ENCODE measurements at places on chromosomes 6 and 20.

DNA sequence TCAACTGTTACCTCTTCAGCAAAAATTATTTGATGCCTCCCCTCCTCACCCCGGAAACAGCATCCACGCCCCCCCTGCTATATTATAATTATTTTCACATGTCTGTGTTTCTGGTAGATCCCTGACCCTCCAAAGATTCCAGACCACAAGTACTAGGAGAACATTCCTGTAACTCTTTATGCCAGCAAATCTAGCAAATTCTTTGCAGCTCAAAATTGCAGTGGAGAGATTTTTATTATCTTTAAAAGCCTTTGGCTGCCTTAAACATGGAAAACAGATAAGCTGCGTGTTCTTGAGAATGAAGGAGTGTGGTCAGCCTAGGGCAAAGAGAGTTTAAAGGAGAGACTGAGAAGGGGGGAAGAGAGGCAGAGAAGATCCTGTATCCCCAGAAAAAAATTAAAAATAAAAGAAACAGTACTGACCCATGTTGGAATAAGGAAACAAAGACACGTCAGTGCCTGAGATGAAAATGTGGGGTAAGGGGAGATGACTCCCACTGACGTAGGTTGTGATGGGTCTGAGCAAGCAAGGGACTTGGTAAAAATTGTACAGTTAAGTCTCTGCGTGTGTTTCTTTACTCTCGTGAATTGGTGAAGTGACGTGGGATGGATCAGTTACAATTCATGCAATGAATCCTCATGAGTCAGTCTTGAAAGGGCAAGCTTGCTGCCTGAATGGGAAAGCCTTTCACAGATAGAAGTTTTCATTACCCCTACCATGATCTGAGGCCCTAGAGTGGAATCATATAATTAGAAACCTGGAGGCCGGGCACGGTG is 8.3 kb downstream of the ID4 start:
- DNase-seq = no peak

- DNase-seq = no peak
These were observed 51.9 kb downstream of the TMEM242 start for GRCh38 chr6:157271441-157271840.

DNA sequence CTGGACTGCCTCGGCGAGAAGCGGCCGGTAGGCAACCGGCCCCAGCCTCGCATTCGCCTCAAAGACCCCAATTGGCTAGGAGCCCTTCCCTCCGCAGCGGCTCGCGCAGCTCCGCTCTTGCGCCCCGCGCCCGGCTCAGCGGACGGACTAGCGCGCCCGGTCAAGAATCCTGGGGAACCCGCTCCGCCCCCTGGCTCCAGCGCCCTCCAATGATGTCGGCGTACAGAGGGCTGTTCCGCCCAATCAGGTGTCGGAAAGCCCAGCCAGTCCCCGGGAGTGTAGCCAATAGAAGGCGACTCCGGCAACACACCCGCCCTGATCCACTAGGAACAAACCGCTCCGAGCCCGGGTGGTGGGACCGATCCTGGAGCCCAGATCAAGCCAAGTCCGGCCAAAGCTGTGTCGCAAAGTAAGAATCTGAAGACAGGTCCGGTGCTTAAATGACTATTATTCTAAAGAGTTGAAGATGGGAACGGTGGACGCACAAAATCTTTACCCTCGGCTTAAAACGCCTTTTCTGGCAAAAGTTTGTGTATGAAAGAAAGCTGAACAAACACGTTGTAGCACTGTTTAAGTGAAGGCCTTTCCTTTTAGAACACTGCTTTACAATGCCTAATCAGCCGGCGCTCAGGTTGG is 132.2 kb downstream of the OGFRL1 start:
- DNase-seq = no peak

- no peak for DNase-seq
These were observed 99.2 kb upstream of the SYNDIG1 start for GRCh38 chr20:24370249-24370648.

DNA sequence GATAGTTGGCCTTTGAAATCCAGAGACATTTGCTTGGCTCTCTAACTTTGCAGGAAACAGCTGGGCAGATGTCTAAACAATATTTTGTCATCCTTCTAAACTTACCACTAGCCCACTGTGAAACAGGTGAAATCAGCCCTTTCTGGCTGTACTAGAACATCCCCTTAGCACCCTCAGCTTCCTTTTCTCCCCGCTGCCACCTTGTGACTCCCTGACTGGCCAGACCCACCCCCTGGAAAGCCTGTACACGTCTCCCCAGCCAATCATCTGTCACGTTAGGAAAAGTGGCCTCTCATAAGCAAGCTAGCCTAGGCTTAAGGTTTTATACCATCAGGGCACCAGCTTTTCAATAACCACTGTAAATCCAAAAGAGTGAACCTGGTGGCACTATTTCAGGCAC is 88.6 kb upstream of the E2F3 start:
- DNase-seq = no peak

GRCh38 chr6:18118330-18118729 is 4.1 kb downstream of the NHLRC1 start:
- no peak for DNase-seq

DNA sequence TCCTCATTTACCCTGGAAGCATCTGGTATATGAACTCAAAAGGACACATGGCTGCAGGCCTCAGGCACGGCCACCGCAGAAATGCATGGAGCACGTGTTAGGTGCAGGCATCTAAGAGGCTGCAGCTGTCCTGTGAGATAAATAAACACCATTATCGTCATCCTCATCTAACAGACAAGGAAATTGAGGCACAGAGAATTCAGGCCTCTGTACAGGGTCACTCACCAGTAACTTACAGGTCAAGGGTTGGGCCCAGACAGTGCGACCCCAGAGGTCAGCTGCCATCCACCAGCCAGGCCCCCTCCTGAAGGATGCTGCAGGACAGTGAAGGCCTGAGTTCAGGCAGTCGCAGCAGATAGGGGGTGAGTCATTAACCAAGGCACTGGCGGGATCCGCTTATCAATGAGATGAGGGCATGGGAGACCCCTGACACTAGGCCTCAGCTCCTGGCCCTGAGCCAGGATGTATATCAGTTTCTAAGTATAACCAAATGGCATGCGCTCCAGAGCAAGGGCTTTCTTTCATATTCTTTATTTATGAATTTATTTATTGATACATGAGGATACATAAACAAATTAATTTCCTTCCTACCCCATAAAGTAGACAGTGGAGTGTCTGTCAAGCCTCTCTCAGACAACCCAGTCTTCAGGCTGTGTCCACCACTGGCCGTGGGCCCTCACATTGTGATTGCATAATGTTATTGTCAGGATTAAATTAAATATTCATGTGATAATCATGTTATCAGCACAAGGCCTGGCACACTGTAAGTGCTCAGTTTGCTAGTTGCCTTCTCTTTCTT is 316.9 kb downstream of the QKI start:
- no peak for DNase-seq

- no peak for DNase-seq
These were observed 342.4 kb downstream of the ZFAND3 start for GRCh38 chr6:38161754-38162492.

DNA sequence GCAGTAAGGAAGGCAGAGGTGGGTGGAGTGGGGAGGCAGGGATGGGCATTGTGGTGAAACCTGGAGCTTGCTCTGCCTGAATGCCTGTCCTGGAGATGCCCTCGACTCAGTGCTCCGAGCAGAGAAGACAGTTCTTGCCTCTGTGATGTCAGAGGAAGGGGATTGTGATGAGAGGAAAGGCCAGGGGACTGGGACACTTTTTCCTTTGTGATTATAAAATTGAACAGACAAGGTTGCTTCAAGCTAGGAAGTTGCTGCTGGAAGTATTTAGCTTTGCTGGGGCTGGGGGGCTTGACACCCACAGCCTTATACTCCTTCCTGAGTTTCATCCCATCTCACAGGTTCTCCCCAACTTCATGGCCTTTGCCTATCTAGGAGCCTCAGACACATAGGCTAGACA is at the start of gene SIRPD:
Gene SIRPD (minus strand): TSS at position 101 of the 400 bp plus-strand sequence. CDS start 52 bp downstream, at position 49.
- DNase-seq = no peak

DNA sequence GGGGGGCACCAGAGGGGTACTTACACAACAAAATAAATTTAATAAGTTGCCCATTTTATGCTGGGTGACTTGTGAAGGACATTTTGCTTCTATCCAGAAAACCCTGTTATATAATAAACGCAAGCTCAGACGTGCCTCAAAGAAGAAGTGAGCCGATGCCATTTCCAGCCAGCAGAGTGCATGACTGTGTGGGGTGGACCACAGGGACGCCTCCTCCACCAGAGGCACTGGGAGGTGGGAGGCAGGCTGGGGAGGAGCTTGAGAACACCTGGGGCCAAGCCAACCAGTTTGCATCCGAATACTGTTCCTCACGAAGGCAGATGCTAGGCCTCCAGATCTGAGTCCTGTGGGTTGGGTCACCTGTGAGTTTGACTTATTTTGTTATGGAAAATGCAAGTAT is 363.8 kb downstream of the RNGTT start:
- DNase-seq = no peak

DNA sequence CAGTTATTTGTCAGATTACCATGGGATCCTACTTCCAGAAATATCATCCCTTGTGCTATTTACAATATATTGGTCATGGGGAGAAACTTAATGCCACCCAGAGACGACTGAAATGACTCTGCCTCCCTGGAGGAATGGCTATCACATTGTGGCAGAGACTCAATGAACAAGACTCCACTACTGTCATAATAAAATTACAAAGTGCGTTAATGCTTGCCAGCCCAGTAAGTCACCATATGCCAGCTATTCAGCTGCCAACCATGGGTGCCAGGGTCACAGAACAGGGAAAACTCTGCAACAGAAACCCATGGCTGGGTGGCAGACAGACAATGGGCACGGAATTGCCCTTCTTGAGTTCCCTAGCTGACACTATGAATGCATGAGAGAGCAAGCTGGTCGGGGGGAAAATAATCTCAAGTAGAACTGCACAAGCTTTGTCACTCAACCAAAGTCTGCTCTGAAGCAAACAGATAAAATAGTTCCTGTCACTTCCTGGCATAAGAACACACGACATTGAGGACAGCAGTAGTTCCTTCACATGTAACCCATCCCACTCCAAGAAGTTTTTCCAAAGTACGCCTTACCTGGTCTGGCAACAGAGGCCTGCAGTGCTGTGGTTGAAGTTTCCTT is 32.1 kb downstream of the TP53INP2 start:
- no peak for DNase-seq

Data from stimulated activated CD4-positive, alpha-beta T cell treated with anti-CD3 and anti-CD28 coated beads, Interleukin-12 subunit alpha, Interleukin-12 subunit beta, amount 100 ng/mL, for 48 hours (primary cell).